RPMI8226 (cell line): ENCODE measurements at places on chromosomes 7 and 10.

- no peak for DNase-seq
Measured at GRCh38 chr7:15854841-15855524, 168.5 kb upstream of the MEOX2 start.

- no peak for DNase-seq
Measured at GRCh38 chr7:156614434-156615264, 25.9 kb upstream of the RNF32 start.

DNA sequence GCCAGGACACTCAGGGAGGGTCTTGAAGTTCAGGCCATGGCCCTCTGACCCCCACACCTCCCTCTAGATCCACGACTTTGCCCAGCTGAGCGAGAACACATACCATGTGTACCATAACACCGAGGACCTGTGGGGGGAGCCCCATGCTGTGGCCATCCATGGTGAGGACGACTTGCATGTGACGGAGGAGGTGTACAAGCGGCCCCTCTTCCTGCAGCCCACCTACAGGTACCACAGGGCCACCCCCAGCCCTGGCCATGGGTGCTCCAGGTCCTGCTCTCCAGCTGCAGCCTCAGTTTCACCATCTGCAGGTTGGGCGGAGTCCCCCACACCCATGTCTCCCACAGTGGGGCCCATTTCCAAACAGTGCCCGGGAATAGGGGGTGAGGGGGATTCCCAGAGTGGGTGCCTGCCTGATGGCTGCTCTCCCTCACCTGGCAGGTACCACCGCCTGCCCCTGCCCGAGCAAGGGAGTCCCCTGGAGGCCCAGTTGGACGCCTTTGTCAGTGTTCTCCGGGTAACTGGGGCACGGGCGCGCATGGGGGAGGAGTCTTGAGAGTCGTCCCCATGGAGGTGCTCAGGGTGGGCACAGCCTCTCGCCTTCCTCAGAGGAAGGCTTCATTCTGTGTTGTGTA, 54.1 kb downstream of the PALD1 start:
- DNase-seq = no peak

DNA sequence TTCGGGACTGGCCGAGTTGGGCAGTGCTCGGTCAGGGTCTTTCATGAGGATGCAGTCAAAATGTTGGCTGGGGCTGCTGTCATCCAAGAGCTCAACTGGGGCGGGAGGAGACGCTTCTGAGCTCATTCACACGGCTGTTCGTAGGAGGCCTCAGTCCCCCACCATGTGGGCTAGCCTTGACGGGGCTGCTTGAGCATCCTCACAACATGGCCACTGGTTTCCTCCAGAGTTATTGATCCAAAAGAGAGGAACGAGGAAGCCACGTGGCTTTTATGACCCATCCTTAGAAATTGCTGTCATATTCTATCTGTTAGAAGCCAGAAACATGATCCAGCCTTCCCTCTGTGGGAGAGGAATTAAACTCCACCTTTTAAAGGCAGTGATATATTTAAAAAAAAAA, 68.1 kb downstream of the GTF2IRD1 start:
- no peak for DNase-seq

- no peak for DNase-seq
Measured at GRCh38 chr7:13050703-13051102, 363.3 kb downstream of the ARL4A start.
